A549 treated with AZD2906 at 1 μM for 4 hours (cell line): ENCODE measurements at places on chromosomes 5 and 9. TPM values are rescaled to one million over a fixed set of nuclear protein-coding genes. Genes with fewer than 3 reads are reported as not detected.

TGFBR1 gene
- 51.2 to 86.6 TPM (median 76.8 TPM) in 5 replicates for total RNA-seq

COX7C gene
- 592 to 673 TPM (median 605 TPM) in 5 replicates for total RNA-seq

PKD2L2 gene
- 0.05 to 0.09 TPM (median 0.07 TPM) in 3 of 5 replicates, not detected in the others for total RNA-seq

PIP5K1B gene
- 0.04 TPM in 1 of 5 replicates, not detected in the others for total RNA-seq

UAP1L1 gene
- 8.9 to 14.8 TPM (median 10.9 TPM) in 5 replicates for total RNA-seq

C6 gene
- total RNA-seq, result not detected in 5 replicates

SAXO1 gene
- not detected in 5 replicates for total RNA-seq

SPRY4 gene
- total RNA-seq, result 8.2 to 11.4 TPM (median 10.2 TPM) in 5 replicates

AIF1L gene
- total RNA-seq, result 1.8 to 2.0 TPM (median 2.0 TPM) in 5 replicates
